ENCODE measurements at places on chromosomes 1 and 21.

GRCh38 chr1:203442821-203443220 lies 32.8 kb upstream of the PRELP start:
- DNase-seq: no peak

- DNase-seq: no peak
These were observed 35.2 kb upstream of the LRP8 start for GRCh38 chr1:53362851-53363642.

DNA sequence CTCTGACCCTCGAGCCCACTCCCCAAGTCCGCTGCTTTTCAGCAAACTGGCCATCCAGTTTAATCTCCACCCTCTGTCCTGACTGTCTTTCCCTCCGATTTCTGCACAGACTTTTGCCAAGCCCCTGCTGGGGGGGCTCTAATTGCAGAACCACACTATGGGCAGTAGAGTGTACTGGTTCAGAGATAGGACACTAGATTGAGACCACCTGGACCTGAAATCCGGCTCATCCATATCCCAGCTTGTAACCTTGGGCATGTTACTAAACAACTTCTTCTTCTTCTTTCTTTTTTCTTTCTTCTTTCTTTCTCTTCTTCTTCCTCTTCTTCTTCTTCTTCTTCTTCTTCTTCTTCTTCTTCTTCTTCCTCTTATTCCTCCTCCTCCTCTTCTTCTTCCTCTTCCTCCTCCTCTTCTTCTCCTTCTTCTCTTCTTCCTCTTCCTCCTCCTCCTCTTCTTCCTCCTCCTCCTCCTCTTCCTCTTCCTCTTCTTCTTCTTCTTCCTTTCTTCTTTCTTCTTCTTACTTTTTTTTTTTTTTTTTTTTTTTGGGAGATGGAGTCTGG lies 7.7 kb downstream of the LRRC71 start:
- no peak for DNase-seq

- DNase-seq: peak; percentile 16
These were observed 11.4 kb upstream of the TSPEAR start for GRCh38 chr21:44722731-44723130.

DNA sequence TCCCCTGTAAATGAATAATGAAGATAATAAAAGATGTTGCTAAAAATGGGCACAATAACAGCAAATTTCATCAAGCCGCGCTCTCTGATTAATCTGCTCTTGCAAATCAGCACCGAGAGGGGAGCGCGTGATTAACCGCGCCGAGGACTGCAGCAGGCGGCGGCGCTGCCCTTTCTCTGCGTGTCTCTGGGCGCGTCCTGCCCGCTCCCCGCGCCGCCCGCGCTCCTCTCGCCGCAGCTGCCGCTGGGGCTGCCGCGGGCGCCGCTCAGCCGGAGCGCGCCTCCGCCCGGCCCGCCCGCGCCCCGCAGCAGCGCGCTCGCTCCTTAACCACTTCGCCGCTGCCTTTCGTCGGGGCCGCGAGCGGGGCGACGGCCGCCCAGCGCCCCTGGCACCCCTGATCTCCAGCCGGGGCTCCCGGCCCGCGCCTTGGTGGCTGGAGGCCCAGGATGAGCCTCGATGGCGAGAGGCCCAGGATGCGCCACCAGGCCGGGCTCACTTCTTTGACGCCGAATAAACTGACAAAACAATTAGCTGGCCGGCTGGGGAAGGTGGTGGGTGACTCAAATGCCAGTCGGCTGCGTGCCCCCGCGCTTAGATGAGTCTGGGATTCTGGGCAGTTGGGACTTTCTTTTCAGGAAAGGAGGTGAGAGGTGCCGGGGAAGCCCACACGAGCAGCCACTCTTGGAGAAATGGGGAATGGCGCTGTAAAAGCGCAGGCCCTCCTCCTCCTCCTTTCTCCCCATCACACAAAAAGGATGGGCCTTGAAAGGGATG lies 221.4 kb upstream of the PKN2 start:
- no peak for DNase-seq

GRCh38 chr21:28436286-28436932 lies 556.3 kb downstream of the LTN1 start:
- DNase-seq: no peak

DNA sequence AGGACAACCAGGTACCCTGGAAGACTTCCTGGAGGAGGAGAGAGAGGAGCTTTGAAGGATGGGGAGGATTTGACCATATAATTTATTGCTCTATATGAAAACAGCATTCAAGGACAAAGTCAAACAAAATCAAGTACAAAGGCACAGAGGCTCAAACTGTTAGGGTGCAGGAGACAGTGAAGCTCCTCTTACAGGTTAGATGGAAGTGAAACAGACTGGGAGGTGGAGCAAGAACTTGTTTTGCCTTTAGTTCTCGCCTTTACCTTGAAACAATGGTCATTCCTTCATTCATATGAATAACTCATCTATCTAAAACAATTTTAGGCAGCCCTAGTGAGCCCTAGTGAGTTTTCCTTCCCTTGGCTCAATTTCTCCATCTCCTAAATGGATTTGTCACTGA lies 199.6 kb downstream of the HIVEP3 start:
- DNase-seq: no peak

DNA sequence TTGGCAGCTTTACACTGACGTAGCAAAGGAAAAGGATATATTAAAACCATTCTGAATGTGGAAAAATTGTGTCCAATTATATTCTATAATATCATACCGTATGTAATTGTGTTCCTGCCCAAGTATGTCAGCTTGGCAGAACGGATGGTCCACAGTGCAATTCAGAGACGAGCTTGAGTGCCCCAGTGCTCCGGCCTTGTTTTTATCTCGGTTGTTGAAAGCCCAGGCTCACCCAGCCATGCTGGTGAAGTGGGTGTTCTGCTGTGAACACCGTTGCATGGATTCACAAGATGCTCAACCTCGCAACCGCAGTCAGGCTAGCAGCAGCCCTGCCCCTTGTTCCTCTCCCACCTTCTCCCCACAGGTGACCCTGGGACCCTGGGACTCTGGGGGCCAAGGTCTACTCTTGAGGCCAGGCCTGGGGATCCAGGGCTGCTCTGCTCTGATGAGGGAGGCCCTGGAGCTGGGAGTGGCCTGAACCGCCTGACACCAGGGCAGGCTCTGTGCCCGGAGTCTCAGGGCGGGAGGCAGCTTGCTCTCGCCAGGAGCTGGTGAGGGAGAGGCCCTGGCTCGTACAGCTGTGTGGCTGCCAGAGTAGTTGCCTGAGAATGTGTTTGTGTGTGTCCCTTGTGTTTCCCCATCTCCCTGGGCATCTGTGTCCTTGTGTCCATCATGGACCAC lies 11.2 kb downstream of the PTPRF start:
- DNase-seq: no peak

DNA sequence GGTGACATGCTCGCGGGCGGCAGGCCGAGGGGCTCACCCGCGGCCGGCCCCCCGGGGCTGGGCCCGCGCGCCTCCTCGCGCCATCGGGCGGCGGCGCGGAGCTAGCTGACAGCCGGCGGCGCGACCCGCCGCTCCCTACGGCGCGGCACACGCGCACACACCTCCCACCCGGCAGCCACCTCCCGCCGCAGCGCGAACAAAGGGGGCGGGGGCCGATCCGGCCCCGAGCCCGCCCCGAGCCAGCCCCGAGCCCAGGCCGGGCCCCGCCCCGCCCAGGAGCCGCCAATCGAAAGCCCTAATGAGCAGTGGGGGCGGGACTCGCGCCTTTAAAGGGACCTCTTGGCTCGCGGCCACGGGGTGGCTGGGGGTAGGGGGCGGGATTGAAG lies at the start of gene KIF21B:
Gene KIF21B, minus strand, starts transcription at position 198 of the 386 bp plus-strand sequence. CDS start 331 bp downstream, outside the sequence.
- DNase-seq: peak; percentile 44

GRCh38 chr1:163263818-163264655 lies 57.7 kb upstream of the NUF2 start:
- no peak for DNase-seq

DNA sequence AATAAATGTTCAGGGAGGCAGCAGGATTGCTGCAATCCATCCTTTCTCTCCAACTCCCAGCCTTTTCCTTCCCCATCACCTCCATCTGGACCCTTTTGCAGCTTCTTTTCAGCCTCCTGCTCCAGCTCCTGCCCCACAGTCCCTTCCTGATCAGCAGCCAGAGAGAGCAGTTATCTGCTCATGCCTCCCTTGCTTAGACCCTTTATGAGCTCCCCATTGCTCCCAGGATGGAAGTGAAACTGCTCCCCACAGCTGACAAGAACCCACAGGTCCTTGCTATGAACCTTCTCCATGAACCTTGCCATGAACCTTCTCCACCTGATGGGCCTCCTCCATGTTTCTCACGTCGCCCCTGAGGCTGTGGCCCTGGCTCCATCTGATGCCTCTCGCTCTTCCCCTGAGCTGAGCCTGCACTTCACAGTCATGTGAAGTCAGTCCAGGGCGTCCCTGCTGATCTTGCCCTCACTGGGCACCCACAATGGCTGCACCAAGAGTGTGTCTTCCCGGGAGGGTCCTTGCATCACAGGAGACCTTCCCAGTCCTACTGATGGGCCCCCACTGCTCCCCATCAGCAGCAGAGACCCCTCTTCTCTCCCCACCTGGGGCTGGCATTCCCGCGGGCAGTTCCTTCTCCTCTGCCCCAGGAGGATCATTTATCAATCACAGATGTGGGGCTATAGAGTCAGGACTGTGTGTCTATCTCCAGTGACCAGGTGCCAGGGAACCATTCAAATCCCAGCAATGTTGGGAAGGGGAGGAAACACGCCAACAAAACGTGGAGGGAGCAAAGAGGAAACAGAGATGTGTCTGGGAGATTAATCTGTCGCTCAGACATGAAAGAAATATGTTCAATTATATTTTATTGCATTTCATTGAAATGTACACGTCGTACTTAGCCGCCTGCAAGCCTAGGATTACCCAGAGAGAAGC lies 73.1 kb downstream of the MATN1 start:
- no peak for DNase-seq

DNA sequence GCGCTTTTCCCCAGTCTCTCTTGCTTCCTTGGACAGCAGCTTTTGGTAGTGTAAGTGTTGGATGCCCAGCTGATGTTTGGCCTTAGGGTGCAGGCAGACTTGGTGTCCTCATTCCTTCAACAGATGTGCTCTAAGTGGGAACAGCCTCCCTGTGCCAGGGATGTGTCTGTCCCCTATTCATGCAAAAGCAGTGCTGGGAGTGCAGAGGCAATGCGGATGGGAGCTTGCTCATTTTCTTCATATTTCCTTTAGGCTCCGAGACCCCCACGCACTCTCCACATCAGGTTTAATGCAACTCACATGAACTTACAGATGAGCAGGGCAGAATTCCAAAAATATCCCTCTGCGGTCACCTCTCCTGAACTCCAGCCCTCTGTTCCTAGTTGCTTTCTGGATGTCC lies 96.1 kb downstream of the IER5 start:
- no peak for DNase-seq

DNA sequence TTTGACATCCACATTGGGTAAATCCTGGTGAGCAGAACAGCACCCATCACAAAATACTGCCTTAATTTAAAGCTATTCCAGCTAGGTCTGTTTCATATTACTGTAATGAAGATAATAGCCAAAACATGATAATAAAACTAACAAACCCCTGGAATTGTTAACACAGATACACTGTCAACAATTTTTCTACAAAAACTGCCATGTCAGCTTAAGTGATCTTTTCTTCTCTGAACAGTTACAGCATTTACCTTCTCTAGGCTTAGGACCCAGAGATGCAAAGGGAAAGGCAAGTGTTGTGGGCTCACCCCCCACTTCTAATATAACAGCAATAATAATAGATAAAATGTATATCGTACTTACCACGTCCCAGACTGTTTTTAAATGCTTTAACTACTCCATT lies 92.1 kb downstream of the SMYD3 start:
- DNase-seq: no peak

- no peak for DNase-seq
These were observed 618 bp downstream of the HNRNPR start for GRCh38 chr1:23343221-23344110.

- DNase-seq: no peak
These were observed 41.7 kb downstream of the ZNF691 start for GRCh38 chr1:42888013-42888633.

- DNase-seq: no peak
These were observed 13.2 kb upstream of the CSF1 start for GRCh38 chr1:109897259-109897955.

DNA sequence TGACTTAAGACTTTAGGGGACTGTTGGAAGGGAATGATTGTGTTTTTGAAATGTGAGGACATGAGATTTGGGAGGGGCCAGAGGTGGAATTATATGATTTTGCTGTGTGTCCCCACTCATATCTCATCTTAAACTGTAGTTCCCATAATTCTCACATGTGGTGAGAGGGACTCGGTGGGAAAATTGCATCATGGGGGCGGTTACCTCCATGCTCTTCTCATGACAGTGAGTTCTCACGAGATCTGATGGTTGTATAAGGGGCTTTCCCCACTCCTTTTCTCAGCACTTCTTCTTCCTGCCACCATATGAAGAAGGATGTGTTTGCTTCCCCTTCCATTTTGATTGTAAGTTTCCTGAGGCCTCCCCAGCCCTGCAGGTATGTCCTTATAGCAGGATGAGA lies 35.0 kb upstream of the SCAF4 start:
- no peak for DNase-seq

DNA sequence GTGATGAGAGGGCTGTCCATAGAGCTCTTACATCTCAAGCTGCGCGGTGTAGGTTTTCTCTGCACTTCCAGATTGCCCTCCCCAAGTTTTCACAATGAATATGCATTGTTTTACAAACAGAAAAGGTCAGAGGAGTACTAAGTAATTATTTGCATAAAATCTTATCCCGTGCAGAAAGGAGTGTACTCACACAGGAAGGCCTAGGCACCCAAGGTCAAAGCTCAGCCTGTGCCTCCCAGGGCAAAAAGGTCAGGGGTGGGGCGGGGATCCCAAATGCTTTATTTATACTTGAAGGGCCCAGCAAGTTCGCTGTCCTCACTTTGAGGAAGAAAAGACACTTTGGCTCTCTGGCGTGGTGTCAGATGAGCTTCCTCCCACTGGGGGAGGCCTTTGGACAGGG lies 10.3 kb upstream of the KCNE1 start:
- no peak for DNase-seq

GRCh38 chr1:245609354-245610150 lies 454.8 kb downstream of the KIF26B start:
- no peak for DNase-seq

DNA sequence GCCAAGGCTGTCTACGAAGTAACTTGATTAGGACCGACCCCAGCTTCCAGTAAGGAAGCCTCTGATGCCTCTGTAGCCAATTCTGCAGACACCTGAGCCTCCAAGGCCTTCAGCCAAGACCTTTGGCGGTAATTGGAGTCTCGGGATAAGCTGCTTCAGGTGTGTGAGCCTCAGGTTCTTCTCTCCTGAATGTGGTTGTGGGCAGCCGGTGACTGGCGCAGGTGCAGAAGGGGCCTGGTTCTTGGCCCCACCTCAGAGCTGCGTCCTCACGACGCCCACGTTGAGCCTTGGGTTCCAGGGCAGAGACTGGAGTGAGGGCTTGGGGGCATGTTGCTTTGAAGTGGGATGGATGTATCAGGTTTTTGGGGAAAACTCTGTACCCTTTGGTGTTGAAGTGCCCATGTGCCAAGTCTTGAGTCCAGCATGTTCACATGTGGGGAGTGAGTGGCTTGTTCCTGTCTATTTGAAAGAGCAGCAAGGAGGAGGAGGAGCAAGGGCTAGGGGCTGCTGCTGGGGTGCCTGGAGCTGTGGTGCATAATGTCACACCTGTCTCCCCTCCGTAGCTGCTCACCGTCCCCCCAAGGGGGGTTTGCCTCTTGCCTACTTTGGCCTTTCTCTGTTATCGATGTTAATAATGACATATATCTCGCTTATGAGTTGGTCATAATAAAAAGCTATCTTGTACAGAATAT lies 1.4 kb downstream of the PSEN2 start:
- no peak for DNase-seq
